DMS53 (cell line): ENCODE measurements at places on chromosomes 12 and 14.
A peak's percentile ranks its signal among the peaks of the same experiment; 100 is the strongest.

DNA sequence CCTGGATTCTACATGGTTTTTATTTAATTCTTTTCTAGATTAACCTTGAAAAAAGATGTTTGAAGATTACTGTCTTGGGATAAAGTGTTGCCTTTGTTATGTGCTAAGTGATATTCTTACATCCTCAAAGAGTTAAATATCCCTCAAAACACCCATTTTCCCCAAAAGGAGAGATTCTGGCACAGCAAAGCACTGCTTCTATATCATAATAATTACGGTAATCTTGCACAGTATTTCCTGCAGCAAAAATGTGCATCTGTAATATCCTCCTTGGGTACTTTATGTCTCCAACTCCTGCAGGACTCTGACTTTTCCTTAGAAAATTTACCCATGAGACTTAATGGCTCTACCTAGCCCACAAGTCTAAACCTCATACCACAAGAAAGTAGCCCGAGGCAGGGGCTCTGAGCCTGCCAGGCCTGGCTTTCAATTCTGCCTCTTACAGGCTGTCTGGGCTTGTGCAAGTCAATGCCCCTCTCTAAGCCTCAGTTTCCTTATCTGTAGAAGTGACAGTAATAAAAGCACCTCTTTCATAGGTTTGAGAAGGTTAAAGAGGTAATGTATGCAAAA, 45.8 kb downstream of the SVOP start:
- no peak for DNase-seq

DNA sequence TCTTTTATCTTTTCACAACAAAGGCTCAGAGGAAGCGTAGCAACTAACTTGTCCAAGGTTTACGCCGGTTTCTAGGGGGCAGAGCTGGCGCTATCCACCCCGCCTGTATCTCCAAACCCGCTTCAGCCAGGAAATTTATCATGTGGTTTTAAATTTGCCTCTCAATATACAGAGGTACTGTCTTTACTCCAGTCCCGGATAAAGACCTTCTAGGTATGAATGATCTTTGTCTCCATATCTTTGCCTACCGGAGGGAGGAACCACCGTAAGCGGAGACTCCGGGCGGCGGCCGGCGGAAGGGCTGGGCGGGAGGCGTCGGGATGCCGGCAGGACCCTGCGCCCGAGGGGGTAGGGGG, 693 bp upstream of the RIMKLB start:
- DNase-seq, result peak; percentile 89

DNA sequence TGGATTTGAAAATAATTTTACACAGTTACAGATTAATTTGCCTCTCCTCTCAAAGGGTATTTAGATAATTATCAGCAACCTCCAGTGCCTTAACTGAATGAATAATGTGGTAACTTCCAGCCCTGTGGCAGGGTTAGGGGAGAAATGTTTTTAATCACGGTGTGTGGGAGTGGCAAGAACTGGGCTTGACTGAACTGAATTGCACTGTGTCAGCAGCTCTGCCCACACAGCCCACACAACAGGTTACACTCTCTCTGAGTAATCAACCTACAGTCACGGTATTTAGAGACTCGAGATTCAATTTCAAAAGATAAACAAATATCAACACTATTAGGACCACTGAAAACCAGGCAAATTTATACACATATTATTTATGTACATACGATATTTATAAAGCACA, 198.5 kb downstream of the KCNC2 start:
- DNase-seq, result peak; percentile 30

GRCh38 chr12:121537814-121538698, 42.8 kb downstream of the KDM2B start:
- DNase-seq, result peak; percentile 68

DNA sequence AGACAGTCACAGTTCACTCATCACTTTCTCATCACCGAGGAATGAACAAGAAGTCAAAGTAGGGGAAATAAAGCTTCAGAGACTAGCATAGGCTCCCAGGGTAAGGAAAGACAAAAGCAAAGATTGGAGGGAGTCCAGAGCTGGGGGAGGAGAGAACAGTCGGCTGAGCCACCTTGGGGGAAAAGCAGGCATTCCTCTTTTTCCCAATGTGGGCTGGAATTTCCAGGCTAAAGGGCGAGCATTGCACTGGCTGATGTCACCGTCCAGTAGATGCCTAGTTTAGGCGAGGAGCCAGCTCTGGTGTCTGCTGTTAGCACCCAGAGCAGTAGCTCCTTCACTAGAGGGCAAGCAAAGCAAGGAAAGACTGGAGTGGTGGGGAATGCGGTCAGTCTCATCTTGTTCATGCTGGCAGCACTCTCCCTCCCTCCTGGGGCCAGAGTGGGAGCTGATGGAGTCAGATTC, 8.5 kb upstream of the KRT75 start:
- no peak for DNase-seq

DNA sequence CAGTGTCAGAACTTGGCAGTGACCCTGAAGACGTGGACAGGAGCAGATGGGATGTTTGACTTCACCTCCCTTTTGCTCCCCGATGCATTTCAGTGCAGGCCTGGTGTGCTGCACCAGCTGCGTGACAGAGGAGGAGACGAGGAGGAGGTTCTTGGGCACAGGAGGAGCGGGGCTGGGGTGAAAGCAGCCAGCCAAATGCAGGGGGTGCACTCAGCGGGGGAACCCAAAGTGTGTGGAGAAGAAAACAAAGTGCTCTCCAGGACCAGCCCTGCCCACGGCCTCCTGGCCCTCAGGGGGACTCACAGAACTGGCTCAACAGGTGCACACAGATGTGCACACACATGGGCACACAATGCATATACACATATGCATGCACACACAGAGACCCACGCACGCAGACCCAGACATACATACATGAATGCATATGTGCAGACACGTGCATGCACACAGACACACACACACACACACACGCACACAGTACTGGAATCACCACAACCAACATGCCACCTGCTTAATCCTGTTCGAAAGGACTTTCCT, 91.7 kb upstream of the SFSWAP start:
- no peak for DNase-seq

GRCh38 chr12:65335021-65335714, 56.7 kb downstream of the MSRB3 start:
- peak; percentile 42 for DNase-seq

DNA sequence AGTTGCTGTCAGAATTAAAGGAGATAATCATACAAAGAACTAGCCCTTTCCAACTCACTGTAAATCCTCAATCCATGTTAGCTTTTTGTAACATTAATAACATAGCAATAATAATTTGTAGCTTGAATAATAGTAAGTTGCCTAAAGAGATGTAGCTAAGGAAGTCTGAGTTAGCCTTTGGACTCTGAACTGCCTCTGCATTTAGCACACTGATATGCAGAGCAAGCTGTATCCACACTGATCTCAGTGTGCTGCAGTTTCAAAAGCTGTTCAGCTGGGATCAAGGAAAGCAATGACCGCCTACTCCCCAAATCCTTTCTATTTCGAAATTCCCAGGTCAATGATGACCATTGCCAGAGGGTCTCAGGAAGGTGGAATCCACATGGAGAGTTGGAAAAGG, 99.3 kb upstream of the IFNG-AS1 start:
- DNase-seq, result no peak

DNA sequence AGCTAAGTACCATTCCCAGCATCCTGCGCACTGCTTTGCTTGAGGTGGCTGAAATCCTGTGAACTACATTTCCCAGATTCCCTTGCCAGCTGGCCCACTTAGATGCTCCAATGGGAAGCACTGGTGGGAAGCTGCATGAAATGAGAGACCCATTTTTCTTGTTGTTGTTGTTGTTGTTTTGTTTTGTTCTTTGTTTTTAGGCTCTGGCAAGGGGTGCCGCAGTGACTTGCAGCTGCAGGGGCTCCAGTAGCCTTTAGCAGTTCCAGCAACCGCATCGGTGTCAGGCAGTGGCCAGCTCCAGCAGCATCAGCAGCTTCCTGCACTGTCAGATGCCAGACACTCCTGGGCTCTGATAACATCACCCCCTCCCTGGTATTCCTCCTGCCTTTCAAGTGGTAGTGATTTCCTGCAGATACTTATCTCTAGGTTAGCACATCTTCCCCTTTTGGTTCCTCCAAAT, 8.8 kb upstream of the EGLN3 start:
- no peak for DNase-seq

DNA sequence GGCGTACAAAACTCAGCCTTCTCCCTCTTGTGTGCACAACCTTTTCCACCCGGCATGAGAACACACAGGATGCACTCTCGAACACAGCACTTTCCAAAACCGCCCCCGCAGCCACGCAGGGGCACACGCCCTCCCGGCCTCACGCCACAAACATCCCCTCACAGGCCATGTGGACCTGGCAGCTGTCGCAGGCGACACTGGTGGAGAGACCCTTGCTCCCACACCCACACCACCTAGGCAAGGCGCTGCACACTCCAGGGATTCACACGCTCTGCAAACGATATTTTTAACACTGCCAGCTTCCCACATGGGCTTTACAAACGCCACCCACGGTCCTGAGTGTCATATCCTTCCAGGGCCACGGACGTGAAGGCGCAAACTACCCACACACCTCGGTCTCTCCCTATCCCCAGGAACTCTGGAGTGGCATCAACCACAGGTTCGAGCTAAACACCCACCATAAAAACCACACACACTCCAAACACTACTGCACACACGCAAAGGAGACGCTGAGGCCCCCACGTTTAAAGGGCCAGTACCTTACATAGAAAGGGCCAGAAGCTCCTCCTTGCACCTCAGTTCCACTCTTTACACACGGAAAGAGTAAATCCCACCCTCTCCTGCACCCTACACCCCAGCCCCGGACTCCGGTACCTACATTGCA, 12.4 kb upstream of the ITGB7 start:
- DNase-seq, result peak; percentile 45

GRCh38 chr14:63542231-63542999, 762 bp downstream of the PPP2R5E start:
- peak; percentile 46 for DNase-seq

DNA sequence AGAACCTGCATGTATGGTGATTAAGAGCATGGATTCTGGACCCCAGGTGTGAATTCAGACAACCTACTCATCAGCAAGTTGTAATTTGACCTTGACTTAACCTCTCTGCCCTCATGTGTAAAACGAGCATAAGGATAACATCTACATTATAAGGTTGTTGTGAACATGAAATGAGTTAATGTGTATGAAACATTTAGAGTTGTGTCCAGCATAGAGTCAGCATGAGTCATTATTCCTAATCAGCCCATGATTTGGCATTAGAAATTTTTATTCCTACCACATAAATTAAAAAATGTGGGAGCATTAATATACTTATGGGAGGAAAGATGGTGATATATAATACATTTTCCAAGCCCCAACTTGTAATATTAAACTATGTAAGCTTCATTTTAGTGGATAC, 95.9 kb upstream of the DDHD1 start:
- DNase-seq, result no peak

DNA sequence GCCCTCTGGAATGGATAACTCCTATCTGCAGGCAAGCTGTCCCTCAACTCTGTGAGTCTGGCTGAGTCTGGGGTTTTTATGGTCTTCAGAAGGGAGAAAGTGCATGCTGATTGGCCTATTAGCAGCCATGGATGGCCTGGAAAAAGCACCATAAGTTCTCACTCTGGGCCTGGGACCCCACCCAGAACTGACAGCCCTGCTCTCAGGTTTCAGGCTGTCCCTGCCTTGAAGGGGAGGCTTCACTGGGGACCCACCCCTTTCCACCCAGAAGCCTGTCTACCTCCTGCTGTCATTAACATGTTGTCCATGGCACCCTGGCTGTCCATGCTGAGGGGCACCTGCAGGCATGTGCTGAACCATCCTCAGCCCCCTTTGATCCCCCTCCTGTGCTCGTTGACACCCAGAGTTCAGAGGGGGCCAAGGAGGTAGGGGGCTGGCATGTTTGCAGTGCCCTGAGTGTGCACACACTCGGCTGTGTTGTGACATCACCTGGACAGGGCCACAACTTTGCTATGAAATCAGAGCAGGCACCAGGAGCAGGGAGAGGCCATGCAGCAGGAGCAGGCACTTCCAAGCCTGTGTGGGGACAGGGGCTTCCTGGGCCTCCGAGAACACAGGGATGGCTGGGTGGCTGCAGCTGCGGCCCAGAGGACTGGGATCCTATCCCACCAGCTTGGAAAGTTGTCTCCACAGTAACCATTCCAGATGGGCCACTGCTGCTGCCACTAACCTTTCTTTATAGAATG, 84.7 kb downstream of the ACSS3 start:
- DNase-seq, result no peak

- DNase-seq, result no peak
Observed at GRCh38 chr14:58634406-58635090, 3.2 kb upstream of the DACT1 start.

DNA sequence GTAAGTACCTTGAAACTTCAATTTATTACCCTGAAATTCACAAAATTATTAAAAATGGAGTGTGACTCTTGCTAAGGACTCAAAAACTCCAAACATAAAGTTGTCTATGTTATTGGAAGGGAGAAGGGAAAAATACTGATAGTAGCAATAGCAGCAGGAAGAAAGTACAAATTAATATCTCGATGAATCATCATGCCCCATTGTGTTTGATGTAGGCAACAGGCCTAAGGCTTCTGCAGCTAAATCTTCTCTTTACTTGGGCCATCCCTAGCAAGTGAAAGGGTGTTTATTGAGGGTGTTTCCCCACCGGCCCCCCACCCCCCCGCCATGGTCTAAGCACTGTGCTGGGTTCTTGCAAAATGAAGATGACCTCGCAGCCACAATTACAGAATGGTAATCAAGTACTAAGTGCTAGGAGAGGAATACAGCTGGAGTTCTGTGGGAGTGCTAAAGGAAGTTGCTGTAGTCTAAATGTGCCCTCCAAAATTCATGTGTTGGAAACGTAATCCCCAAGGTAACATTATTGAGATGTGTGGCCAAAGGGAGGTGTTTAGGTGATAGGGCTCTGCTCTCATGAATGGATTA, 76.5 kb downstream of the SNAPC1 start:
- DNase-seq, result peak; percentile 2

- DNase-seq, result no peak
Observed at GRCh38 chr12:9757433-9758025, 3.2 kb downstream of the CD69 start.

GRCh38 chr12:102005256-102005655, 56.5 kb downstream of the WASHC3 start:
- no peak for DNase-seq

GRCh38 chr12:108722992-108723766, 8.1 kb downstream of the CORO1C start:
- DNase-seq, result no peak

DNA sequence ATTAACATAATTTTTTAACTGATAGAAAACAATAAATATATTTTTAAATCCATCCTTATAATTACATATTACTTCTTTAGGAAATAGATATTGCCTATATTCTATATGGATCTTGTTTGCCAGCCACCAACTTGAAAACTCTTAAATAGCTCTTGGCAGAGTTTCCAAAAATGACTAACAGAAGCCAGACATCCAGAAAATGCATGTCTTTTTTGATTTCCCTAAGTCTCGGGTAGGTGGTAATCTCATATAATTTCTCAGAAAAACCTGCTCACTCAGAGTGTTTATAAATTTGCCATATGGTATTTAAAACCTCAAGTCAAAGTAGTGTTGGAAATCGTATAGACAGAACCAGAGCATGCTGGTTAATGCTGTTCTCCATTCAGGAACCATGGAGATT, 360.4 kb upstream of the FOXG1 start:
- DNase-seq, result no peak
